ENCODE measurements at places on chromosomes 5 and 9. TPM values are rescaled to one million over a fixed set of nuclear protein-coding genes. Genes with fewer than 3 reads are reported as not detected.

GRCh38 chr9:127313042-127313560 is 48.5 kb downstream of the GARNL3 start:
- no peak for DNase-seq

DNA sequence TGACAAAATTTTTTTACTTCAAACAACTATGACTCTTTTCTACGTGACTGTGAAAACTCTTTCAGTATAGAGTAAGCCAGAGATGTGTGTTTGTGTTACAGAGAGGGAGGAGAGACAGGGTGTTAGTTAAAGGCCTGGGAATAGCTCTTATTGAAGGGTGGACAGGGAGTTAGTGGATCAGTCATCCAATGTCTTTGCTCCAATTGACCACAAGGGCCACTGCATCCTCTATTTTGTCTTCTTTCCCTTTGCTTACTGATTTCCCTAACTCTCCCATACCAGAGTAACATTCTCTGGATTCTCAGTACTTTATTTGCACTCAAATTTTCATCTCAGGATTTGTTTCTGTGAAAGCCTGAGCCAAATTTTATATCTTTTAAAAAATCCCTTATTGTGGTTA is 920.3 kb downstream of the CDH18 start:
- no peak for DNase-seq

GRCh38 chr9:34686732-34687131 is 4.3 kb downstream of the CCL19 start:
- DNase-seq, result no peak

DNA sequence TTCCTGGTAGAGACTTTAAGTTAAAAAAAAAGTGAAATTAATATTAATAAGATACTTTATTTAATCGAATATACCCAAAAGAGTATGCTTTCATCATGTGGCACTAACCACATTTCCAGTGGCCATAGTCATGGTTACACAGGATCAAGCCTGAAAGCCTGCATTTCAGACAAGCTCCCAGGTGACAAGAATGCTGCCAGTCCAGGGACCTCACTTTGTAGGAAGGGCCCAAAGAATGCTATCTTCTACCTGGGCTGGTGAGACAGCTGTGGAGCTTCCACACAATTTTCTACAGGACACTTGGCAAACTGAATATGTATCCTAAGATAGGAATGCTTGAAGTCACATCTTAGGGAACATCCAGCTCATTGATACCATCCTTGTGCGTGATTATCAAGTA is 203.8 kb downstream of the AUH start:
- no peak for DNase-seq

DNA sequence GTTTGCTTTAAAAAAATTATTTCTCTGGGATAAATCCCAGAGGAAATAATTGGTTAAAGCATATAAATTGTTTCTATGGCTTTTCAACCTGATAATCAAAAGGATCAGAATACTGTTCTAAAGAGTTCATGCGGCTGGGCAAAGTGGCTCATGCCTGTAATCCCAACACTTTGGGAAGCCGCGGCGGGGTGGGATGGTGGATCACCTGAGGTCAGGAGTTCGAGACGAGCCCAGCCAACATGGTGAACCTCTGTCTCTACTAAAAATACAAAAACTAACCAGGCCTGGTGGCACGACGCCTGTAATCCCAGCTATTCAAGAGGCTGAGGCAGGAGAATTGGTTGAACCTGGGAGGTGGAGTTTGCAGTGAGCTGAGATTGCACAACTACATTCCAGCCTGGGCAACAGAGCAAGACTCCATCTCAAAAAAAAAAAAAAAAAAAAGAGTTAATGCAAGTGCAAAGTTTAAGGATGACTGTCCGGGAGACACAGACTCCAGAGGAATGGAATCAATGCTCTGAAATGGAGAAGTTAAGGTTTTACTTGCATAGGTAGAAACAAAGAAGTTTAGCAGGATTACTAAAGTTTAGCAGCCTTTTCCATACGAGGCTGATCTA is 16.6 kb upstream of the GRHPR start:
- DNase-seq, result no peak

- DNase-seq, result no peak
Observed at GRCh38 chr5:144697847-144698262, 527.2 kb downstream of the KCTD16 start.

Gene PCDHA1
- total RNA-seq, result not detected

Gene CYLC2
- not detected for total RNA-seq

Gene ZNF483
- 19.6 TPM for total RNA-seq

DNA sequence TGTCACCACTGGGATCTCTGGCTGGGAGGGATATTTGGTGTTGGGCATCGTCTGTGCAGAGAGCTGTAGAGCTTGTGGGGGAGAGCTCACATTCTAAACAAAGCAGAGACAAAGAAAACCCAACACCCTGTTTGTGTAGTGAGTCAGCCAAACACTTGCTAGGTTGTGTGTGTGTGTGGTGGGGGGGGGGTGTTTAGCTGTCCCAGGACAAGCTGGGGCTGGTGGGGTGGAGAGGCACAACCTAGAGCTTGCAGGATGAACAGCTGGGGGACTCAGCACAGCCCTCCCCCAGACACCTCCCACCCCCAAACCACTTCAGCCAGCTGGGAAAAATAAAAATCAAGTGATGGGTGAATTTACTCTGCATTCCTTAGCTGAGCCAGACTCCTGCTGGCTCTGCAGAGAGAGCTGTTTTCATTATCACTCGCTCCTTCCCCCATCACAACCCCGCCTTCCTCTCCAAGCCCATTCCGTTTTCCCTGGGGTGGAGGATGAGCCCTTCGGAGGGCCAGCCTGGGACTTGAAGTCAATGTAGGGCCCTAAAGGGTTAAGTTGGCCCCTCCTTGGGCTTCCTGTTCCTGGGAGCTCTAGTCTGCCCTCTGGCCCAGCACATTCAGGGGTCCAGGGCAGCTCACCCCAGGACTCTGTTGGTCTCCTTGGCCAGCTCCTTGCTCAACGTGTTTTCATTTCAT is 2.6 kb downstream of the OLFML2A start:
- DNase-seq, result no peak

Gene ANKRD34B
- not detected for total RNA-seq

GRCh38 chr5:133222040-133222439 is 170.2 kb downstream of the HSPA4 start:
- no peak for DNase-seq

Gene SLC2A8
- total RNA-seq, result 3.6 TPM

DNA sequence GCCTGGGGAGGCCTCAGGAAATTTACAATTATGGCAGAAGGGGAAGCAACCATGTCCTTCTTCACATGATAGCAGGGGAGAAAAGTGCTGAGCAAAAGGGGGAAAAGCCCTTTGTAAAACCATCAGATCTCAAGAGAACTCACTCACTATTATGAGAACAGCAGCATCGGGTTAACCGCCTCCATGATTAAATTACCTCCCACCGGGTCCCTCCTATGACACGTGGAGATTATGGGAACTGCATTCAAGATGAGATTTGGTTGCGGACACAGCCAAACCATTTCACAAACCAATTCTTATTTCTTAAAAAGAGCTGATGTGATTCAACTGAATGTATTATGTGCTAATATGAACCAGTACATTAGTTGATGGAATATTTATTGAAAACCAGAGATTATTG is 63.9 kb downstream of the PARP8 start:
- no peak for DNase-seq

GRCh38 chr5:137629646-137630045 is 106.2 kb downstream of the KLHL3 start:
- DNase-seq, result peak; percentile 58

DNA sequence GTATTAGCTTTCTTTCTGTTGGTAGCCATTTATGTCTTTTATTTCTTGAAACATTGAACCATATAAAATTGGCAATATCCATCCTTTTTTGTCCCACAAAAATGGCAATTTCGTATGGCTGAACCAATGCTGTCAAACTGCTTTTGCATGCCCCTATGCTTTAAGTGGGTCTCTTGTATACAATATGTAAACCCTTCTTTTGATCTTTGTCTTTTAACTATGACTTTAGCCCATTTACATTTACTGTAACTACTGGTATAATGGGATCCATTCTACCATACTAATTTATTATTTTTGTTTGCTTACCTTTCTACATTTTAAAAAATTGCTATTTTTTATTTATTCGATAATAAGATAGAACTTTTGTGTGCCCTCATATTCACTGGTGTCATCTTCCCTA is 93.4 kb downstream of the TENT4A start:
- no peak for DNase-seq

Gene SUSD3
- total RNA-seq, result 20.6 TPM

GRCh38 chr5:158406884-158407823 is 548.2 kb upstream of the CLINT1 start:
- DNase-seq, result no peak

- no peak for DNase-seq
Observed at GRCh38 chr5:59773294-59773693, 120.2 kb downstream of the PDE4D start.

Gene KIAA0825
- 1.0 TPM for total RNA-seq

- DNase-seq, result no peak
Observed at GRCh38 chr5:150516011-150516410, 8.1 kb downstream of the NDST1 start.

- DNase-seq, result peak; percentile 61
Observed at GRCh38 chr9:5629312-5630080, 589 bp downstream of the RIC1 start.

Measured in CD8-positive, alpha-beta T cell (primary cell).